ENCODE measurements at places on chromosomes 6 and 20.

DNA sequence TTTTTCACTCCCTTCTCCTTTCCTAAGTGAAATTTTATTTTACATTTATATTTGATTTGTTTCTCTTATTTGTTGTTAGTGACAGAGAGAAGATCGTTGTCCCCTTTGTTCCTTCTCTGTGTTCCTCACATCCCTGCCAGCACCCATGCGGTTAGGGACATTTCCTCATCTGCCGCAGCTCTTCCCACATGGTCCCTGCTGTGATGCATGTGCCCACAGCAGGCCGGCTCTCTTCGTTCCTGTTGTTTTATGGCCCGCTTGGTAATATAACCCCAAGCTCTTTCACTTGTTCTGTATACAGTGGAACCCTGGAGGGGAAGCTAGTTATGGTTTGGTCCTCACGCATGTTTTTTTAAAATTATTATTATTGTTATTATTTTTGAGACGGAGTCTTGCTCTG is 23.6 kb downstream of the DTD1 start:
- DNase-seq, result peak; percentile 29

- peak; percentile 78 for DNase-seq
Observed at GRCh38 chr6:27288136-27289044, 23.7 kb downstream of the POM121L2 start.

DNA sequence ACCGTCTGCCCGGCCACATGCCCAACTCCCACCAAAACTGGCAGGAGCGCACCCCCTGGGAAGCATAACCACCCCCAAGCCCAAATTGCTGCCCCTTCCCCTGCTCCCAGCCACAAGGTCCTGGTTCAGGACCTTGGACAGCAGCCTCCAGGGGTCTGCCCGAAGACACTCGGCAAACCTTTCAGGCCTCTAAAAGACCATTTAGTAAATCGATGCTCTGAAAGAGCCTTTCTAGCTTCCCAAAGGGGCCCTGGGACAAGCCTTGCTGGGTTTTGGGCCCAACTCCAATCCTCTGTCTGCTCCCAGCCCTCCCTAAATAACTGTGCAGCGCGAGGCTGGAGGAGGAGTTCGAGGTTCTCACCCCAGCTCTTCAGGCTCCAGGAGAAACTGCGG is 30.5 kb downstream of the GRM4 start:
- DNase-seq, result peak; percentile 83

- no peak for DNase-seq
Observed at GRCh38 chr6:36743538-36744303, 46.1 kb downstream of the RAB44 start.

DNA sequence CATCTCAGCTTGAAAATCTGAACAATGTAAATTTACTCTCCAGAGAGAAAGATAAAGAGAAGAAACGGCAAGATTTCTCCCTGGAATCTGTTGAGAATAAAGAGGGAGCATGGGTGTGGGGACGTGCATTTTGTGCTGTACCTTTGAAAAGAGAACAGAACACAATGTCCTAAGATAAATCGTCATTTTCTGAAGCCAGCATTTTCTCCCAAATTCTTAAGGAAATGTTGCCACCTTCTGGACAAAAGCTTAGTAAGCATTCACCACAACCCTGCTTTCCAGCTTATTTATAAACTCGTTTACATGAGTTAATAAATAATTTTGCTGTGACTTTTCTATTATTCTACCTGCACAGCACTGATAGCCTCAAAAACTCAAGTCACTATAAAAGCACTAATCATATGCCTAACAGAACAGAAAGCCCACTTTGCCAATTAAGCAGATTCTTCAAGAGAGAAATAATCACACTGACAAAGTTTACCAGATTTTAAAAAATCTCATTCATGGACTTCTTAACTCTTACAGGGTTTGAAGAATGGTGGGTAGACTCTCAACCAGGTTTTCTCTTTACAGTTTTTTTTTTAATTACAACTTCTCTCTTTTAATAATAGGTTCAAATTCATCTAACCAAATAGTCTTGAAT is 155.8 kb downstream of the MBOAT1 start:
- DNase-seq, result peak; percentile 82

GRCh38 chr20:57868310-57868709 is 158.5 kb upstream of the PMEPA1 start:
- DNase-seq, result no peak

DNA sequence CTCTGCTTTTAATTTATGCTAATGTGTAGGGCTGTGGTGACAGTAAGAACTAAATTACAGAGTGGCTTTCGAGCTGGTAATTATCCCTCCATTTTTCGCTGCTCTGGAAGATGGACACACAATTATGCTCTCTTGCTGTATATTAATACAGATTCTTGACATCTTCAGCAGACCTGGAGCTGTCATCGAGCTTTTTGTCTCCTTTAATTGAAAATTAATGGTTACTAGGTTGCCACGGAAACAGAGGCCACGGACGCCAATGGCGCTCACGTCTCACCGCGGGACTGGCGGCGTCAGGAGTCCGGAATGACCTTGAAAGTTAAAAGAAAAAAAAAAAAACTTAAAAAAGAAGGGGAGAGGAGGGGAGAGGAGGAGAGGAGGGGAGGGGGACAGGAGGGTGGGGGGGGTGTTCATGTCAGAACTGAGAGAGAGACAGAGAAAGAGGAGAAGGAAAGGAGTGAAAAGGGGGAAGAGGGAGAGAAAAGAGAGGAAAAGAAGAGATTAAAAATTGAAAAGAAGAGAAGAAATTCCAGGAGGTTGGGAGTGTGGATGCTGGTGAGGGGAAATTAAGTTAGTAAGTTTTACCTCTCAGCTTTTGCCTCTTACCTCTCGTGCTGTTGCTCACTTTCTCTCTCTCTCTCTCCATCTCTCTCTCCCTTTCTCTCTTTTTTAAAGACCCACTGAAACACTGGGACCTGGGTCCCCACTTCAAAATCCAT is 22.1 kb upstream of the FOXP4 start:
- DNase-seq, result peak; percentile 32

- DNase-seq, result no peak
Observed at GRCh38 chr6:162715601-162716000, 12.0 kb downstream of the PRKN start.
